ENCODE measurements at places on chromosomes 16 and 17.

- no peak for DNase-seq
Observed at GRCh38 chr16:53654946-53655345, 48.7 kb downstream of the RPGRIP1L start.

GRCh38 chr17:58756246-58757161 lies 850 bp downstream of the PPM1E start:
- peak; percentile 33 for DNase-seq

DNA sequence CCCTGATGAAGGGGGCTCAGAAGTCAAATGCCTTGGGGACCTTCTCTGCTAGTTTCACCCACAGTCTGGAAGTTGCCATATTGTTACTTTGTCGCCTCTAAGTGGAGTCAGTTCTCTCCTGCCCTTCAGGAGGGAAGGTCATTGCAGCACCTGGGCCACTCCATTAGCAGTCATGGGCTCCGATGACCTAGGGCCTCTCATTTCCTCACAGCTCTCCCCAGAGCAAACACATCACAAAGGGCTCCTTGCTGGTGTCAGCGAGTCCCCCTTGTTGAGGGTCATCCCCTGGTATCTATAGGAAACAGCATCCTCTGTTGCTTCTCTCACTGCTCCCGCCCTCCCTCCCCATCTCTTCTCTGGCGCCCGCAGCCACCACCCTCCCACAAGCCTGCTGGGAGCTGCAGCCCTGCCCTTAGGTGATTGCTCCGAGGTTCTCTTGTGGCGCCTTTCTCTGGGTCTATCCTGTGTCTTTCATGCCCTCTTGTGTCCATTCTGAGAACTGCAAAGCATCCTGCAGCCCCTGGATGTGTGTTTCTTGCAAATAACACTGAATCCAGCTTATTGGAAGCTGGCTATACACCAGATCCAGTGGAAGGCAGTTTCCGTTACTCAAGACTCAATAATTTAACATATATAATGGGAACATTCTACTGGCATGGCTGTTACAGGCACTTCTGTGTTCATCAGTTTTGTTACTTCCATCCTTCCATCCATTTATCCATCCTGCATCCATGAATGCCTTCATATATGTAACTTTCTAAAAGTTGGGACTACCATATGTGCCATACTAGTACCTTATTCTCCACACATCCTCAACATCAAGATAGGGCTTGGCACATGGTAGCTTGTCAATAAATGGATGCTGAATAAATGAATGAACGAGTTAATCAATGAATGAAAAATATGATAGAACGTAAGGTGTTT lies 21.2 kb downstream of the PDILT start:
- DNase-seq: peak; percentile 34

DNA sequence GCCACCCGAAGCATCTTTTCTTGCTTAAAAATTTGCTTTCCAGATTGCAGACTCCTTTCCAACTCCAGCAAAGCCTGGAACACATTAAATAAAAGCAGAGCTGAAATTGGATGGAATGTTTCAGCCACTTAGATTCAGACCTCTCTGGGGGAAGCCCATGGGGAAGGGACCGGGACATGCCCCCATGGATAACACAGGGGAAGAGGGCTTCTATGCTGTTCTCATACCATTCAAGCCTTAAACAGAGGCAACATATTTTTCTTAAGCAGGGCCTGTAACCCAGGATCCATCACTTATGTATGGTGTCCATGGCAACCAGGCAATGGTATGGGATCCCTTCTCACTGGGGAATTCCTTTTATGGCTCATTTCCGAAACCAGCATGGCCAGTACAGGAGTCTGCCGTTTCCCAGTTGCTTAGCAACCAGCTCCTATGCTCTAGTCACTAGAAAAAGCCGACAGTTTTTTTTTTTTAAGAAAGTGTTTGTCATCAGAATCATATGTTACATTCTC lies 62.0 kb upstream of the MARCHF10 start:
- DNase-seq: no peak

DNA sequence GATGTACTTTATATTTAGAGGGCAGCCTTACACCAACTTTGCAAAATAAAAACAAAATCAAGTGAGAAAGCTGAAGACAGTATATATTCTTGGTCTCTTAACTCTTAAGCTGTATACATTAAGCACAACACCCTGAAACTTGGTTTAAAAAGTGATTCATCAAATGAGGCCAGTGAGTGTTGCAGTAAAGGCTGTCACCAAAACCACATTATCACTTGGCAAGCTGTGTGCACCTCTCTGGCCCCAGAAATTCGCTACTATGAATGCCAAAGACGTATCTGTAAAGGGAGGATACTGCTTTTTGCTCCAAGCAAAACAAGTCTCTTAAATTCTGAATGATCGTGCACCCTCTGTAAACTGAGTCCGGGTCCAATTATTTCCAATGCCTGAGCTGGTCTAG lies 163.9 kb downstream of the ZFHX3 start:
- DNase-seq: no peak

GRCh38 chr17:57004944-57005579 lies 27.1 kb downstream of the SCPEP1 start:
- no peak for DNase-seq

DNA sequence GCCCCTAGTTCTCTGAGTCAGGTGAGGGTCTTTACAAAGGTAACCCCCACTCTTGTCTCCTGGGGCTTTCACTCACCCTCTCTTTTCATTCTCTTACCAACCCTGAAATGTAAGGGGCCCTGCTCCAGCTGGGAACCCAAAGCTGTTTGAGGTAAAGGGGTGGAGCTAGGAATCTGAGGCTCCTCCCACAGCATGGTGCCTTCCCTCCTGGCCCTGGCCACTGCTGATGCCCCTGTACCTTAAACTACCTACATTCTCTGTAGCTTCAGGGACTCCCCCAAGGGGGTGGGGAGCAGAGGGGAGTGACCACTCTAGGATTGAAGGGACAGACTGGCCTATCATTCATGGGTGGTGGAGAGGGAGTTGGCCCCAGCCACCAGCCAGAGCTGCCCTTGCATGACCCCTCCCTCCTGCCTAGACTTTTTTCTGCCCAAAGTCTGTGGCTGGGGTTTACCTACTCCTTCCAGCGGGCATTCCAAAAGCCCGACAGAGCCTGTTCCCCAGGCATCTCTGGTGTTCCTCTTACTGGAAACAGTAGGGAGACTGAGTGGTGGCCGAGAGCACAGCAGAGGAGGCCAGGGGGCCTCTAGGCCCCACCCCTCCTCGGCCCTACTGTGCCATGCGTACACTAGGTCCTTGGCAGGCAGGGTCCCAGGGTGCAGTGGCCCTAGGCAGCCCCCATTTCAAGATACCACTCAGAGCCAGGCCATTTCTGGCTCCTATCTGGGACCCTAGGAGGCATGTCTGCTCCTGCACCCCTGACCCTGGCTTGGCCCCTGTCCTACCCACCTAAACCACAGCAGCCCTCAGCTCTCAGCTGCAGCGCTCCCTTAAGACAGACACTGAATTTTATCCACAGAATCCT lies 9.5 kb downstream of the DOK4 start:
- no peak for DNase-seq

GRCh38 chr17:80381416-80381923 lies 33.5 kb upstream of the ENDOV start:
- no peak for DNase-seq

DNA sequence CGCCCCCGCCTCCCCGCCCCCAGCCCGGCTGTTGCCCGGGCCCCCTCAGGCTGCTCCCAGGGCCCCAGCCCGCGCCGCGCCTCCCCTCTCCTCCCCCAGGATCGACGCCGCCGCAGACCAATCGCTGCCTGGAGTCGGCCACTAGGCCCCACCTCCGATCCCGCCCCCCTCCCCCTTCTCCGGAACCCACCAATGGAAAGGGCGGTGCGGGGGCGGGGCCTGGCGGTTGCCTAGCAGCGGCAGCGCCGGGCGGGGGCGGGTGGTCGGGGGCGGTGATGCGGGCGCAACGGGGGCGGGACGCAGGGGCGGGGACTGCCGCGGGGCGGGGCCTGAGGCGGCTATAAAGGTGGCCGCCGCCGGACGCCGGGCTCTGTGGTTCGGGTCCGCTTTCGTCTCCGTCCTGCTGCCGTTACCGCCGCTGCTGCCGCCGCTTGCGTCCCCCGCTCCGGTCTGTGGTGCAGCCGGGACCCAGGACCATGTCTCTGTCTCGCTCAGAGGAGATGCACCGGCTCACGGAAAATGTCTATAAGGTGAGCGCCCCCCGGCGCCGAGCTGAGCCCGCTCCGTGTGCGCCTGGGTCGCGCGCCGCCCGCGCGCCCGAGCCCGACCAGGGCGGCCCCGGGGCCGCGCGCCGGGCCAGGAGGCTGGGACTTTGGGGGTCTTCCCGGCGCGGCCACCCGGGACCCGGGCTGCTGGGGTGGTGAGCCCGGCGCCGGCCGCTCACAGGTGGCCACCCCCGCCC lies at the start of gene BAIAP2:
TSS of gene BAIAP2 (plus strand) at position 373 of the 742 bp plus-strand sequence. CDS start at position 477, 104 bp downstream.
- peak; percentile 100 for DNase-seq

- no peak for DNase-seq
Observed at GRCh38 chr16:77785373-77785764, 3.0 kb upstream of the VAT1L start.

- DNase-seq: no peak
Observed at GRCh38 chr16:89619840-89620239, 6.4 kb downstream of the DPEP1 start.

DNA sequence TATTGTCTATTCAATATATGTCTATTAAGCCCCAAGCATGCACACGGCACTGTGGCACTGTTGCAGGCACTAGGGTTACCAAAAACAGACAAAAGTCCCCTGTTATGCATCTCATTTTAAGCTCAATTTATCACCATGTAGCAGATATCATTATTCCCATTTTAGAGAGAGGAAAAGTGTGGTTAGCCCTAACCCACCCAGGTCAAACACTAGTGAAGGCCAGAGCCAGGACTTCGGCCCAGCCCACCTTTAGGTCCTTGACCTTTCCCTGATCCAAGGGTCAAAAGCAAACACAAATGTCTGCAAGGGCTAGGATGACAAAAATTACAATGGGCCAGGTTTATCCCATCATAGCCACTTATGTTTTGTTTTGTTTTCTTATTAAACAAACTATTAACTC lies 130.3 kb upstream of the NUDT7 start:
- no peak for DNase-seq

- peak; percentile 54 for DNase-seq
Observed at GRCh38 chr17:4566785-4567184, 6.4 kb upstream of the GGT6 start.

DNA sequence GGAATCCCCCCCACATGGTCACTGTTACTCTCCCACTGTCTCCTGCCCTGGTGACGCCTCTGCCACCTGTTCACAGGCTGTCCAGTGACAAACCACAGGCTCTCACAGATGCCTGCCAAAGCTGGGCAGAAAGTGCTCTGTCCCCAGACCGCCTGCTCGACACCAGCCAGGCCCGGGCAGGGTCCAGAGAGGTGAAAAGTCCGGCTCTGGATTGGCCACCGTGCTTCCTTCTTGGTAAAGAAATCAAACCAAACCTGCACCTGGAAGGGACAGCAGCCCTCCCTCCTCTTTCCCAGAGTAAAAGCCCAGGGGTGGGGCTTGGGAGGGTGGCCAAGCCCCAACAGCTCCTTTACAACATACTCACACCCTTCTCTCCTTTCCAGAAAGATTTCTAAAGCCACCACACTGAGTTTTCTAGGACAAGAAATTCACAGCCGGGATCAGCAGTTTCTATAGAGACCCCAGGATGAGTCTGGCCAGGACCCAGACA lies 6.2 kb downstream of the PCGF2 start:
- no peak for DNase-seq

GRCh38 chr17:57327176-57327970 lies 71.0 kb downstream of the MSI2 start:
- no peak for DNase-seq

- DNase-seq: no peak
Observed at GRCh38 chr16:18827890-18828289, 26.5 kb upstream of the ARL6IP1 start.

DNA sequence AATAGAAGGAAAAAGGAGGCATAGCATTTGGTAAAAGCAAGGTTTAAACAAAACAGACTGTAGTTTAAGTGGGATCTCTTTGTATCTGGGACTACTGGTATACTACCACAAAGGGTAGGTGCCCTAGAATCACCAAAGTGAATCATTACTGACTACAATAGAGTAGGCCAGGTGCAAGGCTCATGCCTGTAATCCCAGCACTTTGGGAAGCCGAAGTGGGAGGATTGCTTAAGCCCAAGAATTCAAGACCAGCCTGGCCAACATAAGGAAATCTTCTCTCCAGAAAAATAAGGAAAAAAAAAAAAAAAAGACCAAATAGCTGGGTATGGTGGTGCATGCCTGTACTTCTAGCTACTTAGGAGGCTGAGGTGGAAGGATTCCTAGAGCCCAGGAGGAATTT lies 60.8 kb upstream of the CORO6 start:
- DNase-seq: no peak

- no peak for DNase-seq
Observed at GRCh38 chr16:28042811-28043210, 20.7 kb downstream of the GSG1L start.

DNA sequence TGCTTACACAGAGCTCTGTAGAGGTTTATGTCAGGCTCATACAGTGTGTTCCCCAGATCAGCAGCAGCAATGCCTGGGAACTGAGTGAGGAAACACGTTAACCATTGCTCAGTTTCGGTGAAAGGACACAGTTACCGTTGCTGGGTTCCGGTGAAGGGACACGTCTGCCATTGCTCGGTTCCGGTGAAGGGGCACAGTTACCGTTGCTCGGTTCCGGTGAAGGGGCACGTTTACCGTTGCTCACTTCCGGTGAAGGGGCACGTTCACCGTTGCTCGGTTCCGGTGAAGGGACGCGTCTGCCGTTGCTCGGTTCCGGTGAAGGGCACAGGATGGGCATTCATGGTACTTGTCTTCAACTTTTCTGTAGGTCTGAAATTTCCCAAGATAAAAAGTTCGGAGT lies 81.7 kb downstream of the MRM3 start:
- DNase-seq: no peak

- DNase-seq: no peak
Observed at GRCh38 chr16:84816023-84816422, 3.8 kb upstream of the CRISPLD2 start.

GRCh38 chr16:50372611-50373344 lies 4.0 kb upstream of the BRD7 start:
- DNase-seq: no peak

DNA sequence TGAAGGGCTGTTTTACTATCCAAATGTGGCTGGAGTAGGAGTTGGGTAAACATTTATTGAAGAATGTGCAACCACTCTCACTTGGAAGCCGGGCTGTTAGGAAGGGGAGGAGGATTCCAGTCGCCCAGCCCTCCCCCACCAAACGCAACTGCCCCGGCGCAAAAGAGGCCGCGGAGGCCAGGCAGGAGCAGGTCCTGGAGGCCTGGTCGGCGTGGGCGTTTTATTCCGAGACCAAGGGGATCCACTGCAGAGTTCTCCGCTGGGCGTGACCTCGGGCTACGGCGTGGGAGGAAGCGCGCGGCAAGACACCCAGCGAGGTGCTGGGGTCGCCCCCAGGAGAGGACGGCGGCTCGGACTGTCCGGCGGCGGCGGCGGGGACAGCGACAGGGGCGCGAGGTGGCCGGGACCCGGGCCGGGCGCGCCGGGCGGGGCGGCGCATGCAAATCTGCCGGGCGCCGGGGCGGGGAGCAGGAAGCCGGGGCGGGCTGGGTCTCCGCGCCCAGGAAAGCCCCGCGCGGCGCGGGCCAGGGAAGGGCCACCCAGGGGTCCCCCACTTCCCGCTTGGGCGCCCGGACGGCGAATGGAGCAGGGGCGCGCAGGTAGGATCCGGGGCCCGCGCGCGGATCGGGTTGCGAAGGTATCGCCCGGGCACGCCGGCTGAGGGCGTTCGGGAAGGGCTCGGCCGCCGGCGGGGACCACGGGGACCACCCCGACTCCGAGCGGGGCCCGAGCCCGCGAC lies at the start of gene IL4R:
TSS of gene IL4R (plus strand) at position 553 of the 739 bp plus-strand sequence. CDS start 26,230 bp downstream, outside the sequence.
- DNase-seq: peak; percentile 58

GRCh38 chr17:39096508-39097149 lies 54.8 kb downstream of the PLXDC1 start:
- no peak for DNase-seq
